ENCODE measurements at places on chromosomes 3 and 15.

DNA sequence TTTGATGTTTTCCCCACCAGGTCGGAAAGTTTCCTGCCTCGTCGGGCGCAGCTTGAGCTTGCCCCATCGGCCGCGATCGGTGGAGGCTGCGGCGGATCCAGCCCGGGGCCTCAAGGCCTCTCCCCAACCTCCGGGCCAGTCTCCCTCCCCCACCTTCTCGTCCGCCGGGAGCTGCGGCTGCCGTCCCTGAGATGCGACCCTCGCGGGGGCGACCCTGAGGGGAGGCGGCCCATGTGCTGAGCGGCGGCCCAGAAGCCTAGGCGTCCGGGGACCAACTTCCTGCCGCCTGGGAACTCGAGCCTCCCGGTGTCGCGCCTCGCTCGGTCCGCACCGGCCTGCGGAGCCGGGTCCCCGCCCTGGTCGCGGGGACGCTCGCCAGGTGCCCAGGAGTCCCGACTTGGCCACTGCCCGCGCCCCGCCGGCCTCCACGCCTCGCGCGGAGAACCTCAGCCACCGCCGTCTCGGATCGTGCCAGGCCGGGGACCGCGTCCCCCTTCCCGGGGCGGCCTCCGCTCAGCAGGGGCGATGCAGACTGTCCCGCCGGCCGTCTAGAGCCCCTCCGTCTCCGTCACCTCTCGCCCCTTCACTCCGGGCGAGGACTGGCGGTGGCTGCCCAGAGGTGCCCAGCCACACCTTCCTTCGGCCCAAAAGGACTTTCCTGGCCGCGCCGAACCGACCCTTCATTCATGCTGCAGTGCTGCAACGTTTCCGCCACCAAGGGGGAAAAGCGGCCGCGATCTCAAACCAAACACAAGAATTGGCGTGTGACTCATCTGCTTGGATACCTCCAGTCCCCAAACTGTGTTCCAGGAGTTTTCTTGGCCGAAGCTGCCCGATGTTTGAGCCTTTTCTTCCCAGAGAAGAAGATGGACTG lies 656 bp downstream of the SLMAP start:
- DNase-seq = peak; percentile 10

- no peak for DNase-seq
Observed at GRCh38 chr3:157906627-157907026, 199.6 kb downstream of the SHOX2 start.

DNA sequence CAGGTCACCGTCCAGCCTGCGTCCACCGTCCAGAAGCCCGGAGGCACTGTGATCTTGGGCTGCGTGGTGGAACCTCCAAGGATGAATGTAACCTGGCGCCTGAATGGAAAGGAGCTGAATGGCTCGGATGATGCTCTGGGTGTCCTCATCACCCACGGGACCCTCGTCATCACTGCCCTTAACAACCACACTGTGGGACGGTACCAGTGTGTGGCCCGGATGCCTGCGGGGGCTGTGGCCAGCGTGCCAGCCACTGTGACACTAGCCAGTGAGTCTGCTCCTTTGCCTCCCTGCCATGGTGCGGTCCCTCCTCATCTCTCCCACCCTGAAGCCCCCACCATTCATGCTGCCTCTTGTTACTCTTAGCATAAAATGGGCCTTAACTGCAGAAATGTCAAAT lies 39.2 kb downstream of the BOC start:
- no peak for DNase-seq

DNA sequence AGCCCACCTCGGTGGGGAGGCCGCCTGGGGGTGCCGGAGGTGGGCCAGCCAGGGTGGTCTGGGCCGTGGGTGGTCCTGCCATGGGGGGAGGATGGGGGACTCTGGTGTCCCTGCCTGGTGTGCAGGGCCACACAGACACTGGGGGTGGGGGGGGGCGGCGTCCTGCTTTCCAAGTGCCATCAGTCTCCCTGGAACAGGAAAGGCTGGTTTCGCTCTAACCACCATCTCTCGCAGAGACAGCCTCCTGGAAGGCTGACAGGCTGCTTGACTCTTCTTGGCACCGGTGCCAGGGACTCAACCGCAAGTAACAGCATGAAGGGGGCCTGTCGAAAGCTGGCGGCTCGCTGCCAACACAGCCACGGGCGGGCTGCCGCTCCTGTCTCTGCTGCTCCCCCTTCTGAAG lies 40.3 kb downstream of the RGMA start:
- DNase-seq = no peak

DNA sequence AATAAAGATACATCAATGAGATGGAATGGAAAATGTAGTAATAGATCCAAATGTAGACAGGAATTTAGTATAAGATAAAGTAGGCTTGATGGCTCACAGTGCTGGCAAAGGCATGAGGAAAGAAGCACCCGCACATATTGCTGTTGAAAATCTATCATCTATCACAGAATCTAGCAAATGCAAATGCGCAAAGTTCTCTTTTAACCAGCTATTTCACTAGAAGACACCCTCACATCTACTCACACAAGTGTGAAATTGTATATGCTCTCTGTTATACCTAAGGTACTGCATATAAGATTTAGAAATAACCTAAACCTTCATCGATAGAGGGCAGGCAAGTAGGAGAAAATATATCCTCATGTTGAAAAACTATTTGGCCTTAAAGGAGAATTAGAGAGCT lies 756.7 kb upstream of the SEMA6D start:
- no peak for DNase-seq

DNA sequence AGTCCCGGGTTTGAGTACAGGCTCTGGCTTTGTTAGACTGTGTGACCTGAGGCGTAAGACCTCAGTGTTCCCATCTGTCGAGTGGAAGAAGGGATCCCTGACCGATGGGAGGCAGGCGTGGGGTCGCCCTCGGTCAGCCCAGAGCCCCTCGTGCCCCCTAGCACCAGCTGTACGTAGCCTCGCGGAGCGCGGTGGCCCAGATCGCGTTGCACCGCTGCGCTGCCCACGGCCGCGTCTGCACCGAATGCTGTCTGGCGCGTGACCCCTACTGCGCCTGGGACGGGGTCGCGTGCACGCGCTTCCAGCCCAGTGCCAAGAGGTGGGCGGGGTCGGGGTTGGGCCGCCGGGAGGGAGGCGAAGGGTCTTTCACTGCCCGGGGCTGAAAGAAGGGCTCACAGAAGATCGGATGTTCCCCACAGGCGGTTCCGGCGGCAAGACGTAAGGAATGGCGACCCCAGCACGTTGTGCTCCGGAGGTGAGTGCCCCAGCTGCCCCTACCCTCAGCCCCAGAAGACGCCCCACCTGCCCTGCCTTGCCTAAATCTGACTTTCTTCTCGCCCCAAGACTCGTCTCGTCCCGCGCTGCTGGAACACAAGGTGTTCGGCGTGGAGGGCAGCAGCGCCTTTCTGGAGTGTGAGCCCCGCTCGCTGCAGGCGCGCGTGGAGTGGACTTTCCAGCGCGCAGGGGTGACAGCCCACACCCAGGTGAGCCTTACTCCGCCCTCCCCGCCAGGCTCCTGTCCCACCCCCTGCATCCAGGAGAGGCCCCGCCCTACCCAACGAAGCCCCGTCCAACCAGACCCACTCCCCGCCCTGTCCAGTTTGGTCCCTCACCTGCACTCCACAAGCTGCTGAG lies 3.5 kb upstream of the LSMEM2 start:
- no peak for DNase-seq

DNA sequence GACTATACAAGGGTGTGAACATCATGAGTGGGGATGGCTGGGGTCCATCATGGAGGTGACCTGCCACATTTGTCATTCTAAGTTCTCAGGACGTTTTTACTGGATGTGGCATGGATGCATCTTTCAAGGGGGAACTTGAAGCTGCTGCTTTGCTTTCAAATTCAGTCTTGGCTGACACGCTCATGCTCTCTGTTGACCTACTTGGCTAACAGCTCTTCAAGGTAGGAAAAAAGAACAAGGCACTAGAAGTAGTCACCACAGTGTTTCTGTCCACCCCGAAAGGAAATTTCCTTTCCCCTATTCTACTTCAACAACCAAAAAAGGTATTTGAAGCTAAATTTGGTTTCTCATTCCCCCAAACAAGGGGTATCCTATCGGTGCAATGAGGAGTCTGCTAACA lies 15.0 kb downstream of the STIMATE start:
- DNase-seq = no peak

GRCh38 chr15:93485438-93486327 lies 396.7 kb upstream of the RGMA start:
- no peak for DNase-seq

DNA sequence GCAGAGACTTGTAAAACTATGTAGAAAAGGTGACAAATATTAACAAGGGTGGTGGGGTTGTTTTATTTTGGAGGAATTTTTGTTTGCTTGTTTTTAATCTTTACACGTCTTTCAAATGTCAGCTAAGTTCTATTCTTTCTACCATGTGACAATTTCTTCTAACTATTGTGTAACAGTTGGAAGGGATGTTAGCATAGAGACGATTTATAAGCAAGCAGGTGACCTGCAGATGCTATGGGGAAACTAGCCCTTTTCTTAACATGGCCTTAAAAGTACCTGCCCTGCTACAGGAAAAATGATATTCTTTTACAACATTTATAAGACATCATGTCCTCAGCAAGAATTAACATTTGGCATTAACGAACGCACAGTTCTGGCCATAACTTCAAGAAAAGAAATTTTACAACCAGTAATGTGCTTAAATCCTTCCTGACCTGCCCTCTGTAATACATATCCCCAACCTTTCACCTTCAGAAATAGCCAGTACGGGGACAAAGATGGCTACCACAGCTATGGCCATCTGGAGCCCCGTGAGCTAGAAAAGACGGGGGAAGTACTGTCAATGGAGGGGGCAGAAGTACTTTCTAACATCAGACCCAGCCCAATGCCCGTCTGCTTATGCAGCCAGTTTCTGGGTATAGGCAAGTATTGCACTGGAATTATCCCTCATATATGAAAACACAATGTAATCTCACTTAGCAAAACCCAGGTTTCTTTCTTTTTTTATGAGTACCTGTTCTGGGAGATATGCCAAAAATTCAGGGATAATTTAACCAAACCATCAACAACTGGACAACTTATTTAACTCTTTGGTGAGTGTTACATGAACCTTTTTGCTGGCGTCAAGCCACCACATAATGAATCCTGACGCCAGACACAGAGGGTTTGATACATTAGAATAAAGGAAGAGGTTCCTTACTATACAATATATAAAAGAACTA lies 67.7 kb upstream of the NR2F2 start:
- no peak for DNase-seq

DNA sequence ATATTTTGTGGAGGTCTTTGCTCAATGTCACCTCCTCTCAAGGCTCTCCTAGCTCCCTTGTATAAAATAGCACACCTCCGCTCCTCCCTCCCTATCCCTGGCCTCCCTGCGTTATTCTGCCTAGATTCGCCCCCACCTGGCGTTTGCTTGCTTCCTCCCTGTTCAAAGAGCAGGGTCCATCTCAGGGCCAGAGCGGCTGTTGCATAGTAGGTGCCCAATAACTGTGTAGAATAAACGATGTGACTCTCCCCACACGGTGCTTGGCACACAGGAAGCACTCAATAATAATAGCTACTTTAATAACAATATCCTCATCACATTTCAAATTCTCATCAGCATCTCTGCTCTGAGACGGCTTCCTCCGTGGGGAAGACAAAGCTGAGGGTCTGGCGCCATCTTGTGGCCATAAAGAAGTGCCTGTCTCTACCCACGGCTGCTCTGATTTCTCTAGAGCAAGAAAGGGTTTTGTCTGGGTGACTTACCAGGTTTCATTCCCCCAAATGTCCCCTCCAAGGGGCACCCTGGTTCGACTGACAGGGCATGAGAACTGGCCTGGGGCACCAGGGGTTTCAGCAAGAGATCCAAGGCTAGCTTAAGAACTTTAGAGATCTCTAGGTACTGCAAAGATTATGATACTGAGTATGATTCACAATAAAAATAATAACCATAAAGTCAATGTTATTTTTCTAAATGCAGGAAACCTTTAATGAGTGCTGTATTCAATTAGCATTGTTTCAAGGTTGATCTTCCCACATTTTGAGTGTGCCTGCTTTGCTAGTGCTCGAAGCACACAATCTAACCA lies 16.1 kb downstream of the CD276 start:
- DNase-seq = peak; percentile 40

- no peak for DNase-seq
Observed at GRCh38 chr3:138457863-138458735, 23.7 kb downstream of the ESYT3 start.

DNA sequence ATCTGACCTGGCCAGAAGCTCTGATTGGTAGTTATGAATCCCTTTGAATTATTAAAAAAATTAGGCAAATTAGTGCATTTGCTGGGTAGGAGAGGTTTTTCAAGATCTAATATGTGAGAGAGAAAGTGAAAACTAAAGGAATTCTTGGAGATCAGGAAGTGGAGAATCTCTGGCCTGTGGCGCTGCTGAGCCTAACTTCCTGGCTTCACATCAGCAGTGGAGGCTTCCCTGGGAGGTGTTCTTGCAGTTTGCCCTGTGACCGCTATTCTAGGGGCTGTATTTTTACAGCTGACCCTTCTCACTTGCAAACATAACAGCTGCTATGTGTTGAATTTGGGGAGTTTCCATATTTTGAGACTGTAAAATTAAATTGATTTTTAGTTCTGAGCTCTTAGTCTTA lies 166.4 kb downstream of the ATG7 start:
- no peak for DNase-seq

- no peak for DNase-seq
Observed at GRCh38 chr3:142723665-142723967, 218 bp upstream of the TRPC1 start.

GRCh38 chr3:80213086-80213485 lies 445.3 kb upstream of the ROBO1 start:
- DNase-seq = no peak

DNA sequence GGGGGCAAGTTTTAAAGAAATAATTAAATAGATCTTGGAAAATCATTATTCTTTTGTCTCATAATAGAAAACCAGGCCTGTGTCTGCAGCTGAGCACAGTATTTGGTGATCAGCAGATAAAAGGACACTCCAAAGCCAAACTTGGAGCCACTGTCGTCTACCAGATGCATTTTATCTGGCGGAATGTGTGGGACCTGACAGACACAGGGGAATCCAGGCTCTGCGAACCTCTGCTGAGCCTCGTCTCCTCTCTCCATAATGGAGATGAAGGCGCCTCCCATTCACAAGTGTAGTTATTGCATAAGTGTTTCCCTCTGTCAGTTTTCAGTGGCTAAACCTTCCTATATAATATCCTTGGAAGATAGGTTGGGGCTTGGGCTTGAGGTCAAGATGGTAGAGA lies 42.1 kb downstream of the EEFSEC start:
- no peak for DNase-seq

- DNase-seq = no peak
Observed at GRCh38 chr3:190432216-190432615, 17.5 kb downstream of the TMEM207 start.

DNA sequence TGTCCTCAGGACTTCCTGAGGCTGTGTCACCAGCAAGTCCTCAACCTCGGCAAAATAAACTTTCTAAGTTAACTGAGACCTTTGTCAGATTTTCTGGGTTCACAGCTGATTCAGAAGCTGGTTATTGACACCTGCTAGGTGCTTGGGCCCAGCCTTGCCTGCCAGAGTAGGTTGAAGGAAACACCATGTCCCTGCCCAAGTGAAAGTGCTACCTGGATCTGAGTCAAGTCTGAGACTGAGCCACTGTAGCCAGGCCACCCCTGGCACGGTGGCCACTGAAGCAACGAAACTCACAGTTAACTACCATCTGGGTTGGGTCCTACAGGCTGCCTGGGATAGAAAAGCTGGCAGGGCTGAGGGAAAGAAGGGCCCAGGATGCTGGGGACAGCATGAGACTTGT lies 8.2 kb downstream of the HYAL2 start:
- no peak for DNase-seq

Data from activated CD8-positive, alpha-beta memory T cell treated with anti-CD3 and anti-CD28 coated beads for 1 hour (primary cell).